ENCODE measurements at places on chromosomes 6 and 20. TPM values are rescaled to one million over a fixed set of nuclear protein-coding genes. Genes with fewer than 3 reads are reported as not detected.

DNA sequence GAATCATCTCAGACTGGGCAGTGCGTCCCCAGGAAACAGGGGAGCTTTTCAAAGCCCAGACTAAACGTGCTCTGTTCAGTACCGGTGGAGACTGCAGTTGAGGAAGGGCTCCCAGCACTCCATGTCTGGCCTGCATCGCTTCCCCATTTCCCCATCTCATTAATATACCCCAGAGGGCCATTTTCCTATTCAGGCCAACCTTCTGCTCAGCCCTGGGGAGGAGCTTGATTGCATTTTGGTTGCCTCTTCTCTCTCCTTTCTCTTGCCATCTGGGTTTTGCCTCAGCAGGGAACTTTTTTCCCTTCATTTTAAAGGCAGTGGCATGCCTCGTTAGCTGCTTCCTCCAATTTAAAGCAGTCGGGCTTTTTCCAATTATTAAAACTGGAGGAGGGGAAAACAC, 394.3 kb upstream of the SOX4 start:
- DNase-seq: no peak

DNA sequence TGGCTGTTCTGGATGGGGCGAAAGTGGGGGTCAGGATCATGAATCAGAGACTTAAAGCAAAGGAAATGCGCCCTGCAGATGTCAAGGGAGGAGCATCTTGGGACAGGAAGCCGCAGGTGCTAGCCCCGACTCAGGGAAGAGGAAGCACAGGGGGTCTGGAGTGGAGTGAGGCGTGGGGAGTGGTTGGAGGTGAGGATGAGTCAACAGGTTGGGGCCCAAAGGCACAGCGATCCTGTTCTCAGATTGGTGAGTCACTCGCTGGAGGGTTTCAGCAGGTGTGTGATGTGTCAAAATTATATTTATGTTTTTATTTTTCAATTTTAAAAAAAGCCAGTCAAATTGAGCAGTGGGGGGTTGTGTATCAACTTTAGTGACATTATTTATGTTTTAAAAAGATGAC, 19.0 kb downstream of the PACSIN1 start:
- no peak for DNase-seq

GRCh38 chr20:57869291-57869950, 159.6 kb upstream of the PMEPA1 start:
- no peak for DNase-seq

- no peak for DNase-seq
Observed at GRCh38 chr6:151313066-151313491, 73.3 kb downstream of the AKAP12 start.

DNA sequence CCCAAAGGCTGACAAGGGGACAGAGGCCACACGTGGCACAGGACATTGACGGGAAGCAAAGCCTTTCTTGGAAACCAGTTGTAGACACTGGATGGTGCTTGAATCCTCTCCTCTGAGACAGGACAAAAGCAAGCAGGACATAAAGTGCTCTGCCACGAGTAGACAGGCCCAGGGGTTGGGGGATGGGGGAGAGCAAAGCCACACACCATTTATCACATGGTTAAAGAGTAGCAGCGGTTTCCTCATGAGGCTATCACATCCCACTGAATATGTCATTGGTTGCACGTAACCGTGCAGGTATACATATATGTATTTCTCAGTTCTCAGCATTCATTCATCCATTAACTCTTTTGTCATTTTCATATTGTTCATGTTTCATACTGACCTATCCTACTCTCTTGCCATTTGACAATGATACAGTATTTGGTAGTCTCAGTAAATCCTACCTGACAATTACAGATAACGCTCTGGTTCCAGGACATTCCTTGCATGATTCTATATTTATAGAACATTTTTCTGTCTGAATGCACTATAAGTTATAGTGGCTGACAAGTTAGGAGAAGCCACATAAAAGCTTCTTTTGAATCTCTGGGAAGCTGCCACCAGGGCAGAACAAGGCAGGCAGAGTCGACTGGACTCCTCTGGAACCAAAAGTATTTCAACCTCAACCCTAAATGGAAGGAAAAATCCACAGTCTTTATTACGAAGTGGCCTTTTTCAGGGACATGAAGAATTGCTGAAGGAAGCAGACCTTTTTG, 23.5 kb downstream of the METTL24 start:
- DNase-seq: no peak

- DNase-seq: no peak
Observed at GRCh38 chr6:89589297-89590025, 49.1 kb downstream of the LYRM2 start.

- no peak for DNase-seq
Observed at GRCh38 chr6:46796848-46797580, 3.8 kb downstream of the MEP1A start.

DNA sequence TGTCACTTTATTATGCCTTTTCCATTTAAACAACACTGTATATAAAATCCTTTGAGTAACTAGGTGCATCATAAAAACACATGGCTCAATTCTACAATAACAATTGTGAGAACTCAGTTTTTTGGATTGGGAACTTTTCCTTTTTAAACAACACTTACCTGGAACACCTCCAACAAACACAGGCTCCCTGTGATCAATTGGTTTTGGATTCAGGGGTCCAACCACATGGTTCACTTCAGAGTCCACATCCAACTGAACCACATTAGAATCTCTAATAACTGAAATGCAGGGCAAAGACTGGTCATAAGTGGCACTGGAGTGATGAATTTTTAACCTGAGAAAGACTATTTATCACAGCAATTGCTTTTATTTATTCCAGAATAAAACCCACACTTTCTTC, 26.5 kb downstream of the FAM229B start:
- no peak for DNase-seq

GRCh38 chr6:143074670-143075318, 14.1 kb downstream of the AIG1 start:
- DNase-seq: no peak

GRCh38 chr6:55198715-55199114, 24.4 kb downstream of the HCRTR2 start:
- no peak for DNase-seq

DNA sequence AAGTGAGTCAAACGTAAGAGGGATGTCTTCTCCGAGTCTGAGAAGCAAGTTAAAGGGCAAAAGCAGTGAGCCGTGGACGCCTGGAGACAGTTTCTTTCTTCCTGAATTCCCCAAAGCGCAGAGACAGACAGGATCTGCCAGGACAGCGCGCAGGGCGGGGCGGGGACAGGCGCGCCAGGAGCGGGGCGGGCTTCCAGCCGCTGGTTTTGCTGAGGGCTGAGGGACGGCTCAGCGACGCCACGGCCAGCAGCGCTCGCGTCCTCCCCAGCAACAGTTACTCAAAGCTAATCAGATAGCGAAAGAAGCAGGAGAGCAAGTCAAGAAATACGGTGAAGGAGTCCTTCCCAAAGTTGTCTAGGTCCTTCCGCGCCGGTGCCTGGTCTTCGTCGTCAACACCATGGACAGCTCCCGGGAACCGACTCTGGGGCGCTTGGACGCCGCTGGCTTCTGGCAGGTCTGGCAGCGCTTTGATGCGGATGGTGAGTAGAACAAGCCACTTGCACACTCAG, at the start of gene SCGN:
Gene SCGN, plus strand, starts transcription at position 209 of the 509 bp plus-strand sequence. Its CDS starts 189 bp downstream, at position 398.
- peak; percentile 73 for DNase-seq

- peak; percentile 18 for DNase-seq
Observed at GRCh38 chr20:13639150-13639497, 392 bp upstream of the TASP1 start.

- DNase-seq: no peak
Observed at GRCh38 chr6:18019539-18020534, 32.4 kb upstream of the KIF13A start.

DNA sequence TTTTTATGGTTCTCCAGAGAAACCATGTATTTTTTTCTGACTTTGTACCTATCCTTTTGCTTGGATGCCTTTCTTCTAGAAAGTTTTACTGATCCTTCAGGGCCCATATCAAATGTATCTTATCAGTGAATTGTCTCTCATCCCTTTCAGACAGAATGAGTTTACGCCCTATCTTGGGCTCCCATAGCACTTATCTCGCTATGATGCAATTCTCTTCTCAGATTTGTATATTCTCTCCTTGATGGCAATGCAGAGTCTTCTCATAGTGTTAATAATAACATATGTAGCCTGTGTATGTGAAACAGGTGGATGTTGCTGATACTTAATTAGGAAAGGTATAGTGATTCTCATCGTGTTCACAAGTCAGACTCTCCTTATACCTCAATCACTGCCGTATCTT, 336.2 kb downstream of the UTRN start:
- DNase-seq: no peak

The ZSCAN16 gene
- polyA plus RNA-seq: 6.5 TPM

The VPS16 gene
- polyA plus RNA-seq: 30.2 TPM

The IL17F gene
- not detected for polyA plus RNA-seq

The KCNB1 gene
- polyA plus RNA-seq: 0.63 TPM

The LBP gene
- polyA plus RNA-seq: not detected

The CNBD2 gene
- polyA plus RNA-seq: 0.67 TPM

The CPNE5 gene
- polyA plus RNA-seq: 7.7 TPM
